ENCODE measurements at places on chromosomes 4 and X. TPM values are rescaled to one million over a fixed set of nuclear protein-coding genes. Genes with fewer than 3 reads are reported as not detected.
A peak's percentile ranks its signal among the peaks of the same experiment; 100 is the strongest.

Gene FAM9C
- total RNA-seq, result 0.25 TPM

Gene PAGE1
- not detected for total RNA-seq

Gene LRP2BP
- not detected for total RNA-seq

Gene SLC49A3
- total RNA-seq, result 0.91 TPM

Gene AREG
- total RNA-seq, result not detected

Gene NAP1L3
- total RNA-seq, result 34.6 TPM

Gene PCDH7
- total RNA-seq, result 8.0 TPM

Gene PCDH18
- 65.7 TPM for total RNA-seq

Gene RIPPLY1
- total RNA-seq, result not detected

Gene SNCA
- 29.6 TPM for total RNA-seq

Gene COL25A1
- total RNA-seq, result 39.3 TPM

Gene GPR173
- total RNA-seq, result 13.0 TPM

DNA sequence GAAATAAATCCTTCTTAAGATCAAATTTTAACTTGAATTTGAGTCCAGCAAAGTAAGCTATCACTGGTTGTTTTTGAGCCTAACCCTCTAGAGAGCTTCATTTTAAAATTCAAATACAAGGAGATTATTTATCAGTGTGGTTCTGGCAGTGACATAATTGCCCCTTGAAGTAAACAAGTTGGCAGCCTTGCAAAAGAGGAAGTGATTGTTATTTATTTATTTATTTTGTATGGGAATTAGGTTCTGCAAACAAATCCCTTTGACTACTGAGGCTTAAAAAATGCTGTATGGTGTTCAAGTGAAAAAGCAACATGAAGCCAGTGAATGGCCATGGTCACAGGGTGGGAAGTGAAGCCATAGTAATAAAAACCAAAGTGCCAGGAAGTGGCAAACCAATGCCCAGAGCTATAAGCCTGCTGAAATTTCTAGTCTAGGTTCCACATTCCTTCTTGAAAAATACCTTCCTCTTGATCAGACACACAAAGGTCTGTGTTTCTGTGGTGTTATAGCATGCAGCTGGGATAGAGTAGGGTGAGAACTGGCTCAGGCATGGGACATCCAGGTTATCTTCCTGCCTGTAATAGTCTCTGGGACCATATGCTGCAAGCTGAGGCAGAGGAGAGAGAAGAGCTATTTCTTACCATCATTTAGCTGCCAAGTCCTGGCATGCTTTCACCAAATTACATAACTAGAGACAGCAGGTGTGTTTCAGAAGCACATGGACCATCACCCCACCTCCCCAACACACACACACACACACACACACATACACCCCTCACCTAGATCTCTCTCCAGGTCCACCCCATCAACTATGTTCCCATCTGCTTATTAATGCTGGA lies 47.1 kb upstream of the TSPAN7 start:
- no peak for DNase-seq
- no peaks in the 10 kb centered on the region for H3K27me3 ChIP-seq

DNA sequence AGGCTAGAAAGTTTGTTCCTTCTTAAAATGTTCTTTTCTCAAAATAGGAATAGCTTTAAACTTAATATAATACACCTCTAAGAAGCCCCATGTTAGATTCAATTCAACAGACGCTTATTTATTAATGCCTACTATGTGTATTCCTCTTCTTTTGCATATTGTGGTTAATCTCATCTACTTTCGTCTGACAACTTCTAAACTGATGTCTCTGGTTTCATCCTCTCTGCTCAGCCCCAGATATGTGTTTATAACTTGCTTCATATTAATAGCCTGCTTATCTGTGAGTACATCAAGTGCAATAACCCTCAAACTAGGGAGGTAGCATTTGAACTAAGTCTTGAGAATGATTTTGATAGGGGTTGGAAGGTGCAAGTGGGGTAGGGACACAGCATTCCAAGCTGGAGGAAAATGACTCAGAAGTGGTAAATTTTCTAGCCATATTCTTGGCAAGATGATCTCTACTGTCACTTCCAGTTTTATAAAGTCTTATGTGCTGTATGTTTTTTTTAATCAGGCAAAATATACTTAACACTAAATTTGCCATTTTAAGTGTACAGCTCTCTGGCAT lies 37.0 kb downstream of the STK26 start:
- peaks cover 7% of the 10 kb centered on the region for H3K36me3 ChIP-seq
- no peak overlapping the region for H3K27ac ChIP-seq
- no peaks in the 10 kb centered on the region for H3K27me3 ChIP-seq
- no peaks in the 10 kb centered on the region for H3K4me1 ChIP-seq

GRCh38 chrX:10121787-10122186 lies 35.0 kb upstream of the CLCN4 start:
- H3K27ac ChIP-seq, result no peak overlapping the region
- peaks cover 5% of the 10 kb centered on the region for H3K4me1 ChIP-seq
- no peak for DNase-seq

DNA sequence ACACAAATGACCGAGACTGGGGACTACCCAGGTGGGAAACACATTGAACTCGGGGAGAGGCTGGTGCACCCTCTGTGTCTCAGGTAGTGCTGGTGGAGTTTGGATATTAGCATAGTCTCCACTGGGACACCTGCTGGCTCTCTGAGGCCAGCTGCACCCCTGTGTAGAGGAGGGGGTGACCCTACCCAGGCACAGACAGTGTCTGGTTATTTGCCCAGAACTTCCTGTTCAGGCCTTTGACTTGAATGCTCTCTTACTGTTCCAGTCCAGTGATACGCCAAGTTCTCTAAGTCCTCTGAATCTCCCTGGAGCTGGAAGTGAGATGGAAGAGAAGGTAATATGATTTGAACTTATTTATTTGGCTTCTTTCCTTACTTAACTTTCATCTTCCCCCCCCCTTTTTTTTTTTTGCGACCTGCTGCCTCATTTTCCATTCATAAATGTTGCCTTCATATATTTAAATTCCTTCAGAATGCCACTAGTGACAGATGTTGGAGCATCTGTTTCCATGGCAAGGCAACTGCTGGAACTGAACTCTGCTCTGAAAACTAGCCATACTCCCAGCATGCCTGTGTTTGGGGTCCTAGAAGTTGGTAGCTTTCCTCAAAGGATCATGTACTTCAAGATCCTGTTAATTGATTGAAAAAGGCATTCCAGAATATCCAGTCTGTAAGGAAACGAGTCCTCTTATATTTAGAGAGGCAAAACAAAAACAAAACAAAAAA lies 76.7 kb downstream of the AASDH start:
- H3K36me3 ChIP-seq, result peaks cover 10% of the 10 kb centered on the region
- no peak for DNase-seq
- peak overlapping the region; percentile 83 for H3K27ac ChIP-seq

DNA sequence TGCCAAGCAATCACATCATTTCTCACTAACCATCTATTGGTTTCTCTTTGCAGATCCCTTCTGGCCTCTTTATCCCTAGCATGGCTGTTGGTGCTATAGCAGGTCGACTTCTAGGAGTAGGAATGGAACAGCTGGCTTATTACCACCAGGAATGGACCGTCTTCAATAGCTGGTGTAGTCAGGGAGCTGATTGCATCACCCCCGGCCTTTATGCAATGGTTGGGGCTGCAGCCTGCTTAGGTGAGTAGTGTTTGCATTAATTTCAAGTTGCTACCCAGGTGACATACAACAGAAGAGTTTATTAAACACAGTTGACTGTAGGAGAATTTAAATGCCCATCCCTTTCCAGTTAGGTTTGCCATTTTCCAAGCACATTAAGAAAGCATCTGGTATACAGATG lies 112.2 kb downstream of the AKAP4 start:
- no peak overlapping the region for H3K27ac ChIP-seq
- no peaks in the 10 kb centered on the region for H3K27me3 ChIP-seq
- H3K36me3 ChIP-seq, result peaks cover 9% of the 10 kb centered on the region
- no peak overlapping the region for H3K4me3 ChIP-seq

DNA sequence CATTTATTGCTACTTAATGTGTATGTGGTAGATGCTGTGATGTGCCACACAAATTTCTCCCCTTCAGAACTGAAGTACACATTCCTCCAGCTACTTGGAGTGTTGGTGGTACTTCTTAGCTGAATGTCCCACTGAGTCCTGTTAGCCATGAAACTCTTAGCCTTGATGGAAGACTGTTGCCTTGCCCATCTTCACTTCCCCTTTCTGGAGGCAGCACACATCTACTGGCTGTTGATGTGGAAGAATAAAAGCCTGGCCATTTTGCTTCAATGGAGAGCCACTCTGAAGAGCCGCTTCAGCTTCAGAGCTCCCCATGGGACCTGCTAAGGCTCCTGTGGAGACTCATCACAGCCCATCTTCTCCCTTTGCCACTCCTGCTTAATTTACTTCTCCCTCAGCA lies 157.7 kb upstream of the PITX2 start:
- no peak for DNase-seq
- H3K27ac ChIP-seq, result no peak overlapping the region
- H3K4me1 ChIP-seq, result no peaks in the 10 kb centered on the region
- H3K4me3 ChIP-seq, result no peak overlapping the region
- no peaks in the 10 kb centered on the region for H3K27me3 ChIP-seq

DNA sequence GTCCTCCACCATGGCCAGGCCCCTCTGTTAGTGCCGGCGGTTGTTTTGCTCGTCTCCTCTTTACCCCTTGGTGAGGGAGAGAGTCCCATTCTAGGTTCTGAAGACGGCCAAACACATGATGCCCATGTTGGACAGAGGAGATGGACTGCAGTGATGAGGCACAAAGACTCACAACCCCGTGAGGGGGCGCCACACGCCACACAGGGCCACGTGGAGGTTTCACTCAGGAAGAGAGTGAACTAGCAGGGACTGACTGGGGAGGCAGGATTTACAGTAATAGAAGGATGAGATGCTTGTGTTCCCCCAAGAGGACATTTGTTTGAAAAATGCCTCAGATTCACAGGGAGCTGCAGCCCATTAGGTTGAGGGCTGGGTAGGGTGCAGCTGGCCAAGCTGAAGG lies 655.3 kb upstream of the FRG1 start:
- no peak for DNase-seq
- no peak overlapping the region for H3K27ac ChIP-seq
- no peak overlapping the region for H3K4me3 ChIP-seq
- no peaks in the 10 kb centered on the region for H3K27me3 ChIP-seq

DNA sequence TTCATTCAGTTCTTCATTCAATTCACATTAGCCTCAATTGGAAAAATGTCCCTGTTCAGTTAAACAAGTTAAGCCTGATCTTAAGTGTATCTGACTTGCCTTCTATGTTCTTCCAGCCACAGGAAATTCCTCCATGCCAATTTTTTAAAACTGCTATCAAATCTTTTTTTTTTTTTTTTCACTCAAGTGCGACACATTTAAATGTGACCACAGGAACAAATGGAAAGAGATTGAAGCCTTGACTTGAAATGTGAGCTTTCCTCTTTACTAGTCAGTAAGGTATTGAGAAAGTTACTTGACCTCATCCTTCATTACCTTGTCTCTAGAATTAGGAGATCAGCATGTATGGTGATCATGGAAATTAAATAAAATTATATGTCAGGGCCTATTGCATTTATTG lies 165.1 kb downstream of the SLIT2 start:
- peaks cover 4% of the 10 kb centered on the region for H3K4me1 ChIP-seq
- no peaks in the 10 kb centered on the region for H3K36me3 ChIP-seq
- H3K27me3 ChIP-seq, result no peaks in the 10 kb centered on the region
- no peak for DNase-seq
- H3K4me3 ChIP-seq, result no peak overlapping the region
- H3K27ac ChIP-seq, result no peak overlapping the region

DNA sequence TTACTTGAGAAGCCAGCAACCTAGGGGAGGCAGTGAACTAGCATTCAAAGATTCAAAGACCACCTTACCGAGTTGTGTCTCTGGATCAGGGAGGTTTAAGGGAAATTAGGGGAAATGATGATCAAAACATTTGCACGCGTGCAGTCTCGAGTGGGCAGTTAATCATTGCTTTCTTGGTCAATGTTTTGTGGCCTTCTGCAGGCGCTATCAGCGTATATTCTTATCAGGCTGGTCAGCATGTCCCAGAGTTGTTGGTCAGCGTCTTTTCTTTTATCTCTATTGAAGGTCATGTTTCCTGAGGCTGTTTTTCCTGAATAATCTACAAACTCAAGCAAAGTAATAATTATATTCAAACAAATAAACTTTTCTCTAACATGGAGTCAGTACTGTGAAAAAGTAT lies 84.0 kb upstream of the ZNF81 start:
- H3K4me3 ChIP-seq, result no peak overlapping the region
- peaks cover 5% of the 10 kb centered on the region for H3K27me3 ChIP-seq
- H3K4me1 ChIP-seq, result no peaks in the 10 kb centered on the region
- H3K36me3 ChIP-seq, result no peaks in the 10 kb centered on the region
- no peak for DNase-seq

GRCh38 chr4:166293556-166293955 lies 420.5 kb downstream of the TLL1 start:
- H3K4me1 ChIP-seq, result no peaks in the 10 kb centered on the region
- no peaks in the 10 kb centered on the region for H3K27me3 ChIP-seq
- no peak for DNase-seq

GRCh38 chrX:146351620-146352019 lies 458.0 kb upstream of the CXorf51B start:
- no peaks in the 10 kb centered on the region for H3K4me1 ChIP-seq
- no peaks in the 10 kb centered on the region for H3K27me3 ChIP-seq
- peaks cover 2% of the 10 kb centered on the region for H3K36me3 ChIP-seq

GRCh38 chrX:32673193-32673592 lies 538.2 kb downstream of the DMD start:
- H3K4me3 ChIP-seq, result no peak overlapping the region
- no peaks in the 10 kb centered on the region for H3K36me3 ChIP-seq
- no peak overlapping the region for H3K27ac ChIP-seq
- DNase-seq, result no peak
- H3K27me3 ChIP-seq, result no peaks in the 10 kb centered on the region

GRCh38 chrX:117711782-117712181 lies 404.8 kb downstream of the KLHL13 start:
- H3K4me1 ChIP-seq, result peaks cover 14% of the 10 kb centered on the region
- no peak overlapping the region for H3K4me3 ChIP-seq
- H3K27me3 ChIP-seq, result no peaks in the 10 kb centered on the region
- no peaks in the 10 kb centered on the region for H3K36me3 ChIP-seq
- H3K27ac ChIP-seq, result no peak overlapping the region

- no peaks in the 10 kb centered on the region for H3K4me1 ChIP-seq
- H3K27me3 ChIP-seq, result no peaks in the 10 kb centered on the region
- DNase-seq, result no peak
- no peaks in the 10 kb centered on the region for H3K36me3 ChIP-seq
Observed at GRCh38 chrX:125651426-125651825, 331.8 kb downstream of the TEX13C start.

DNA sequence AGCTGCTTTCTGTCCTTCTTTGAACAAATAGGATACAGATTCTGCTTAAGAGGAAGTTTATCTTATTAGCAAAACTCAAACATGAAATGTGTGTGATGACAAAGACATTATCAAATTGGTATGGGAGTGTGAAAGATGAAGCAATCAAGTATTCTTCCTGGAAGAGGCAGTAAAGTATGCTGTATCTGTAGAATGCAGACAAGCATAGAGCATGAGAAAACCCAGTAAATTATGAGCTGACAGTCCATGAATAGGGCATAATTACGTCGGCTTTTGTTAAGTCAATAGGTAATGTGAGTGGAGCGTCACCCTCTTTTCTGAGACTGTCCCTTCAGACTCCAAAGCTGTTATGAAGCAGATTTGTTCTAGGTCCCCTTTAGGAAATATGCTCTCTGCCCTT lies 458.6 kb upstream of the NWD2 start:
- H3K4me1 ChIP-seq, result no peaks in the 10 kb centered on the region
- DNase-seq, result no peak

- DNase-seq, result no peak
- H3K27ac ChIP-seq, result no peak overlapping the region
- peaks cover 52% of the 10 kb centered on the region for H3K4me1 ChIP-seq
- H3K4me3 ChIP-seq, result no peak overlapping the region
- H3K27me3 ChIP-seq, result no peaks in the 10 kb centered on the region
- H3K36me3 ChIP-seq, result no peaks in the 10 kb centered on the region
Observed at GRCh38 chrX:39848900-39849299, 248.9 kb downstream of the BCOR start.

- H3K27me3 ChIP-seq, result no peaks in the 10 kb centered on the region
- H3K27ac ChIP-seq, result no peak overlapping the region
- peaks cover 3% of the 10 kb centered on the region for H3K36me3 ChIP-seq
- no peak overlapping the region for H3K4me3 ChIP-seq
- no peaks in the 10 kb centered on the region for H3K4me1 ChIP-seq
- DNase-seq, result no peak
Observed at GRCh38 chr4:168577624-168578023, 80.8 kb downstream of the PALLD start.

Data from neural crest cell (in vitro differentiated cells).